ENCODE measurements at places on chromosomes 6 and 20.

DNA sequence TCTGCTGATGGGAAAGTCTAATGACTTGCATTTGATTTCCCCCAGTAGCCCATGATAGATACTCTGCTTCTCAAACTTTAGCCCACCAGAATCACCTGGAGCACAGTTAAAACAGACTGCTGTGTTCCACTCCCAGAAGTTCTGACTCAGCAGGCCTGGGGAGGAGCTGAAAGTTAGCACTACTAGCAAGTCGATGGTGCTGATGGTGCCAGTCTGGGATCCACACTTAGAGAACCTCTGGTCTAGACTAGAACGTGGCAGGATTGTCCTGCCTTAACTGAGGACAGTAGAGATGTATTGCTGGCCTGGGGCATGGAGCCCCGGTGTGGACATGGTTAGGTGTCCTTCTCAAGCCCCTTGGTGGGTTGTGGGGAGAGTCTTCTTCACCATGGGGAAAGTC, 8.7 kb downstream of the TOX2 start:
- DNase-seq, result no peak

- no peak for DNase-seq
Observed at GRCh38 chr6:41063884-41064285, 8.3 kb downstream of the OARD1 start.

GRCh38 chr6:167872538-167873210, 46.0 kb downstream of the AFDN start:
- no peak for DNase-seq

DNA sequence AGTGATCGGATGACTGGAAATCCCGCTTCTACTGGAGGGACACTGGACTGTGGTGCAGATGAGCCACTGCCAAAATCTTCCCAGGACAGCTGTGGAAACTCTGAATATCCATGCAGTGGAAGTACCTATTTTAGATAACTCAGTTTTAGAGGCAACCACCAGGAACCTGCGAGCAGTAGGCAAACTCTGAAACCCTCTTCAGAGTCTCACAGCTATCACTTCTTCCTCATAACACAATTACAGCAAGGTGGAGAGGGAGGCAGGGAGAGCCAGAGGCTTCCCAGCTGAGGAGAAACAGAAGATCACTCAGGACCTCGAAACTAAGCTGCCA, 322.8 kb upstream of the NT5E start:
- DNase-seq, result no peak
